ENCODE measurements at places on chromosomes 7 and 10.

- no peak for DNase-seq
These were observed 89.9 kb upstream of the KCNMA1 start for GRCh38 chr10:77727481-77727880.

GRCh38 chr7:93858857-93859256 lies 31.7 kb downstream of the TFPI2 start:
- no peak for DNase-seq

DNA sequence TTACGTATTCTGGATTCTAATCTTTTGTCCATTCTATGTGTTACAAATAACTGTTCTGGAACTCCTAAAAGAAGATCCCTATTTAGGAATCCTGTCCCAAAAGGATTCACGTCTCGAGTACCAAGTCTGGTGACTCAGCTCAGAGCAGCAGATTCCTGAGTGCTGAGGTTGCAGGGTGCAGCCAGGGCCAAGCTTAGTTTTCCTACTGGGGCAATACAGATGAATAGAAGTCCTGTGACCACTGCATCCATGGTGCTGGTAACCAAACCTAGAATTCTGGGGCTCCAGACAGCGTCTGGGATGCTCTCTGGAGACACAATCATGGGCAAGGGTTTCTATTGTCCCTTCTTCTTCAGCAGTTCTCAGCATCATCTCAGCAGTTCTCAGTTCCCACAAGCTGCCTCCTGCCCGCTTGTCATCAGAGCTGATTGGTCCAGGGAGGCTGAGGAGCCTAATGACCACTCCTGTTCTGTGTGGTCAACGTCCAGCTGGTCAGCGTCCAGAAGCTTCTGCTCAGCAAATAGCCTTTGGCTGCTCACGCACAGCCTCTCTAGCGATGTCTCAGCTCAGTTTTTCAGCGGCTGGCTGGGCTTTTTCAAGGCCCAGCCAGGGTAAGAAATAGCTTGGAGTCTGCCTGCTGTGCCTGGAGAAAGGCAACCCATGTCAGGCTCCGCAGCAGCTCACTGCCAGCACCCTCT lies 50.4 kb upstream of the C7orf33 start:
- DNase-seq, result no peak

- no peak for DNase-seq
These were observed 76.8 kb upstream of the LEP start for GRCh38 chr7:128164061-128164954.

- DNase-seq, result no peak
These were observed 109.1 kb upstream of the TNRC18 start for GRCh38 chr7:5532536-5533335.

- no peak for DNase-seq
These were observed 52.6 kb downstream of the TRRAP start for GRCh38 chr7:98930921-98931320.

GRCh38 chr10:34528320-34528719 lies 286.8 kb downstream of the PARD3 start:
- DNase-seq, result no peak

DNA sequence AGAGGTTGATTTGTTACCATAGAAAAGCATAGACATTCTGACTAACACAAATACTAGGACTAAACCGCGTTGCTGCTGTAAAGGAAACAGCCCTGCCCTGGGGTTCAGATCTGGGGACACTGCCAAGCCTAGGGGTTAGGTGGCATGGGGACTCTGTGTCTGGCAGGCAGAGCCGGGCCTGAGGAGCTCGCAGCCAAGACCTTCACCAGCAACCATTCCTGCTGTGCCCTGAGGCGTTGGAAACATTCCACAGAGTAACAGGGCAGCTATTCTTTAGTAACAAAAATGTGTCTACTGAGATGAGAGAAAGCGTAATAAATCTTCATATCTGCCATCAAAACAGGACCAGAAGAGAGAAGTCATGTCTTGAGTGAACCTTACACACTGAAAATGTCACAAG lies 280.5 kb downstream of the POM121L12 start:
- DNase-seq, result no peak

DNA sequence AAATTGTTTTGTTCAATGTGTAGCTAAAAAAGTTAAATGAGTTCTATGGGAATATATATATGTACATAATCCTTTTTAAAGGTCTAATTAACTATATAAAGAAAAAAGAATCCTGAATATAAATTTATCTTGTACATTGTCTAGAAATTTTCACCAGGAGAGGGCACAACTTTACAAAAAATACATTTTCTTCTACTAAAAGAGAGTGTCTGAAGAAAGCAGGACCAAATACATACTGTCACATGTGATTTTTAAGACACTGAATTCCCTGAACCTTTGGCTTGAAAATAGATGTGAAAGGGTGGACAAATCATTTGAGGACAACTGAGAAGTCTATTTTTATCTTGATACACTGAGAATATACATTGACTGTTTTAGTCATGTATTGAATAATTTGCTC lies 204.3 kb downstream of the DGKB start:
- no peak for DNase-seq

DNA sequence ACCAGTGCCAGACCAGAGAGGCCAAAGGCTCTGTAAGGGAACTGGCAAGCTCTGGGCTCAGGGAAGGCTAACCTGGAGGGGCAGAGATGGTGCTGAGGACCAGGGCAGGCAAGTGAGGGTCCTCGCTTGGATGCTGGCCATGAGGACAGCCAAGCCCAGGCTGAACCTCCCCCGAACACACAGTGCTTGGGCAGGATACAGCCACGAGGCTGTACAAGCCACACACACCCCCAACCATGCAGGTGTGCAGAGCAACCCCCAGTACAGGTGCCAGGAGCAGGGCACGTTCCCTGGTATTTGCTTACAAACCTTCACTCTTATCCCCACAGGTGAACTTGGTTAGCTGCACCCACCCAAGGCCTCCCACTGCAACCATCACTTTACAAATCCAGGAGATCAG lies 185.7 kb downstream of the GRID1 start:
- no peak for DNase-seq

DNA sequence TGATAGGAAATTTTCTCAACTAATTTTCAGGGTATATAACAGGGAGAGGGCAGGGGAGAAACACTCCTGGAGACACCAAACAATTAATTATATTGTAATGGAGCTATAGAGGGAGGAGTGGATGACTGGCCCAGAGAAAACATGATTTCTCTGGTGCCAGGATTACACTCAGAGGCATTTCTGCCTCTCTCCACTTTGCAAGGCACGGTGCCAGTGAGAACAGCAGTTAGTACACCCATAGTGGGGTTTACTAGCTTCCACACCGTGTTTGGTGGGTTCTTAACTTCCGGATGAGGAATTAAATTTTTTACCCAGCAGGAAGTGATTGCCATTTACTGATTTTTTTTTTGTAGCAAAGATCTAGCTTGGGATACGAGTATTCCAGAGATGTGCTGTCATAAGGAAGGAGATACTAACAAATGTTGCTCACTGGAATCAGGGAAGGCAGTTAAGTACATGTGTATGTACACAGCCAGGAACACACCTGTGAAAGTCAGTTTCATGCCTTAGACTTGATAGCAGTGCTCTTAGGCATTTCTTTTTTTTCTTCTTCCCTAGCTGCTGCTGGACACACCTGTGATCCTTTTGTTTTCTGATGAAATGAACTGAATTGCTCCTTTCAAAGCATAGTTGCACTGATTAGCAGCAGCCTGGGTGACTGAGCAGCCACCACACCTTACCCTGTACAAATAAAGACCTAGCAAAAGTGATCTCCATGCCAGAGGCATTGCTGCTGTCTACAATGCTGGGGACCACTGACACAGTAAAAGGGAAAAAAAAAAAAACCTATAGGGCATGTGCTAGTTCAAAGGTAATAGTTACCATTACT lies 58.1 kb downstream of the POLL start:
- no peak for DNase-seq

DNA sequence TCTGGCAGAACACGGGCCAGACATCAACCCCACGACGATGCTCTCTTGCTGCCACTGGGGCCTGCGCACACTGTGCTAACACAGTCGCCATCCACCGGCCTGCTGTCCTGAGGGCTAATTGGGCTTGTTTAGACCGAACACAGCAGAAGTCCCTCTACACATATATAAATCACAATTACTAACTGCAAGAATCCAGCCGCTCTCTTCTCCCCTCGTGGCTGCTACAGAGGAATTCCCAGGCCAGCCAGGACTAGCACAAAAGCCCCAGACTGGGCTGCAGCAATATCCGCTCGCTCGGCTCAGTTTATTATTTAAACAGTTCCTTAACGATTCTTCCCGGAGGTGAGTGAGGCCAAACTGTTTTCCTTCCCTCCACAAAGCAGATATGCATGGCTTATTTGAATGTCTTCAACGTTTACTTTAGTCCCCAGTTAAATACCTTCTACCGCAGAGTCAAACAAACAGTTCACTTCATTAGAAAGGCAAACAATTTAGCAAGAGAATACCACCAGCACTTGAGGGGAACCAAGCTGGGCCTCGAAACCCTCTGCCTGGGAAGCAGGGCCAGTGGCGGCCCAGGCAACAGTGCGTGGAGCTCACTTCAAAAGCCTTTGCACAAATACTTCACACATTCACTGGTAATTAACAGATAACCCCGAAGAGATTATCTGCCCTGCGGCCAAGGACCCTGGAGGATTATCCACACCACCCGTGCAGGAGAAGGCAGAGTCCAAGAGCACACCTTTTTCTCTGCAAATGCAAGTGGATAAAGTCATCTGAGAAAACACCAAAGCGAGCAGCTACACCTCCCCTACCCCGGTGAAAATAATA lies 145.3 kb downstream of the GLI3 start:
- no peak for DNase-seq

GRCh38 chr10:27801171-27801785 lies 55.7 kb upstream of the MKX start:
- no peak for DNase-seq

GRCh38 chr10:94613-95012 lies 40.6 kb upstream of the ZMYND11 start:
- DNase-seq, result no peak

- no peak for DNase-seq
These were observed 11.9 kb upstream of the OR6V1 start for GRCh38 chr7:143040209-143040715.

DNA sequence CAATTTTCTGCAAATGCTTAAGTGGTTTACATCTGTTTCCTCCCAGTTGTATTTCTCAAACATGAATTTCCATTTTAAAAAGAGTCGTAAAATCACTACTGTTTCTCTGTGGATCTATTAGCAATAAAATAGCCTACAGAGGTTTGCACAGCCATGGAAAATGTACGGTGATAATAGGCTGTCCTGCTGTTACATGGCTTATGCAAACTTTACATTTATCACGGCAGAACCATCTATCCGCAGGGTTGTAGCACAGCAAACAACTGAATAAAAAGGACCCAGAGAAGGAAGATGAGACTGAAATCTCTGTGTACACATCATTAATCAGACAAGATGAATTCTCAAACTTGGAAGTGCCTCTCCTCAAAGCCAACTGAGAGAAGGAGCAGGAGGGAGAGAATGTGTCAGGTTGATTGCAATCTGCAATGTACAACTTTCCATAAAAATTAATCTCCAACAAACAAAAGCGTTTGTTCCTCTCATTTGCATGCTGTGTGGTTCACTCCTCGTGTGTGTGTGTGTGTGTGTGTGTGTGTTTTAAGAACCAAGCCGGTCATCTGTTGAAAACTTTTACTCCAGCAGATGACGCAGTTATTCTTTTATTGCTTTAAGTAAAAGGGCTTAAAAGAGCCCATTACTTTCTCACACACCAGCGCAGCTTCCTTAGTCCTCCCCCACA lies 279.3 kb downstream of the SKAP2 start:
- no peak for DNase-seq

DNA sequence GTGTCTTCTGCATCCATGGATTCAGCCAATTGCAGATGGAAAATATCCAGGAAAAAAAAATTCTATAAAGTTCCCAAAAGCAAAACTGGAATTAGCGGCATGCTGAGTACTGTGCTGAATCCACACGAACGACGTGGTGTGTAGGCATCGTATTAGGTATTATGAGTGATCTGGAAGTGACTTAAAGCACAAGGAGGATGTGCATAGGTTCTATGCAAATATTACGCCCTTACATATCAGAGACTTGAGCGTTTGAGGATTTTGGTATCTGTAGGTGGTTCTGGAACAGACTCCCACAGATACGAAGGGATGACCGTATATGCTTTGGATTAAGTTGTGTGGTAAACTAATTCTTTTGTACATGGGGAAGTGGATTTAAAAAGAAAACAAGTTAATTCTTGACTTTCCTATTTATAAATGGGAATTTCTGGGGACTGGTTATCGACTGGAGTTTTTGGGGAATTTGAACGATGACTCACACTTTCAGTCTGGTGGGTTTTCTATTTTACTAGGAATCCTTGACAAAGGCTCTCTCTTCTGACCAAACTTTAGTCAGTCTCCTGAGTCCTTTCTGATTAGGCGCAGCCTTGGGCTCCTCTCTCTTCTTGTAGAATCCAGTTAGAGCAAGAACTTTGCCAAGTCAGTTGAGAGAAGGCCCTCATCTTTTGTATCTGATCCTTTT lies 5.4 kb upstream of the NUB1 start:
- no peak for DNase-seq

GRCh38 chr7:80665526-80665925 lies 27.1 kb downstream of the CD36 start:
- DNase-seq, result no peak

GRCh38 chr7:154765118-154765517 lies 237.8 kb downstream of the PAXIP1 start:
- DNase-seq, result no peak

- no peak for DNase-seq
These were observed 10.3 kb downstream of the TACC2 start for GRCh38 chr10:121999301-121999700.

DNA sequence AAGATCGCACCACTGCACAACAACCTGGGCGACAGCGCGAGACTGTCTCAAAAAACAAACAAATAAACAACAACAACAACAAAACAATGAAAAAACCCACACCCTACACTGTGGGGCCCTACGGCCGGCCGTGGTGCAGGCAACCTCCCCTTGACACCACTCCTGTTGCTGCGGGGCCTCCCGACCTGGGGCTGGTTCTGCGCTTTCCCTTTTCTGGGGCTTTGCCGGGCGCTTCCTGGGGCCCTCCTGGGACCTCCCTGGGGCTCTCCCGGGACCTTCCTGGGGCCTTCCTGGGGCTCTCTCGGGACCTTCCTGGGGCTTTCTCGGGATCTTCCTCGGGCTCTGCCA lies 46.6 kb downstream of the INSIG1 start:
- no peak for DNase-seq

- DNase-seq, result no peak
These were observed 83.9 kb downstream of the JAZF1 start for GRCh38 chr7:28096713-28097112.

Measured in activated naive CD4-positive, alpha-beta T cell (primary cell).